ENCODE measurements at places on chromosomes 2 and 18.

- no peak for DNase-seq
Measured at GRCh38 chr2:190528521-190529001, 6.0 kb downstream of the NEMP2 start.

DNA sequence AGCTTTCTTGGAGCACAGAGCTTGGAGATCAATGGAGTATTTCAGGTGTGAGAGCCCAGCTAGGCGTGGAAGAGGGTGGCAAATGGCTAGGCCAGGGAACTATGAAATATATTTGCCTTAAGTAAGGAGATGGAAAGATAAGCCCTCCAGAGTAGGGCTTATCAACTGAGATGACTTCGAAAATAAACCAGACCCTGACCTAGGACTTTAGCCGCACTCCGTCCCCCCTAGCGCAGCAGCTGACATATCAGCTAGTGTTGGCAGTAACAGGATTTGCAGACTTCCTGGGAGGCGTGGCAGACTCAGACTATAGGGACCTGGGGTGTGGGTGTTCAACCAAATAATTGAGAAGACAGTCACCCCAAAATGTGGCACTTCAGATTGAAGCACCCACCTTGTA lies 127.7 kb upstream of the EPAS1 start:
- DNase-seq, result no peak

GRCh38 chr2:178106053-178106452 lies 6.2 kb upstream of the RBM45 start:
- no peak for DNase-seq

- DNase-seq, result no peak
Measured at GRCh38 chr2:82657106-82657505, 1802.0 kb downstream of the SUCLG1 start.

- no peak for DNase-seq
Measured at GRCh38 chr2:88628571-88628939, 1.3 kb upstream of the EIF2AK3 start.

DNA sequence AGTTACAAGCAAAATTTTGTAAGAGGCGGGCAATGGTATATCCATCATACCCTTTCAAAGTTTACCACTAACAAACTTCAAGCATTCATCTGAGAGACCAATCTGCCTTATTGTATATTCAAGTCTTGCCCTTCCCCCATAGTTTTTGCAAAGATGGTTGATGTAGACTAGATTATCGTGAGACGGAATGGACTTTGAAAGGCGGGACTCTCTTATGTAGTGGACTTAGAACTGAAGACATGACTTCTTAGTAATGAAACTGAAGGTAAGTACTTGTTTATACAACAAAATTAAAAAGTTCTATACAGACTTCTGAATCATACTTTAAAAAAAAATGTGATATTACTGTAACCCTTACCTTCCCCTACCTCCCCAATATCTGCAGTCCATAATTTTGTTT lies 10.4 kb downstream of the AP1S3 start:
- DNase-seq, result no peak

GRCh38 chr2:28981016-28981441 lies at the start of gene TOGARAM2:
Gene TOGARAM2, plus strand, starts transcription at chr2:28981298. Its CDS starts 13,537 bp downstream, at chr2:28994835.
- no peak for DNase-seq

- DNase-seq, result no peak
Measured at GRCh38 chr2:178892751-178893625, 85.8 kb upstream of the TTN start.

GRCh38 chr18:31244771-31245394 lies 73.1 kb upstream of the DSG1 start:
- DNase-seq, result no peak

DNA sequence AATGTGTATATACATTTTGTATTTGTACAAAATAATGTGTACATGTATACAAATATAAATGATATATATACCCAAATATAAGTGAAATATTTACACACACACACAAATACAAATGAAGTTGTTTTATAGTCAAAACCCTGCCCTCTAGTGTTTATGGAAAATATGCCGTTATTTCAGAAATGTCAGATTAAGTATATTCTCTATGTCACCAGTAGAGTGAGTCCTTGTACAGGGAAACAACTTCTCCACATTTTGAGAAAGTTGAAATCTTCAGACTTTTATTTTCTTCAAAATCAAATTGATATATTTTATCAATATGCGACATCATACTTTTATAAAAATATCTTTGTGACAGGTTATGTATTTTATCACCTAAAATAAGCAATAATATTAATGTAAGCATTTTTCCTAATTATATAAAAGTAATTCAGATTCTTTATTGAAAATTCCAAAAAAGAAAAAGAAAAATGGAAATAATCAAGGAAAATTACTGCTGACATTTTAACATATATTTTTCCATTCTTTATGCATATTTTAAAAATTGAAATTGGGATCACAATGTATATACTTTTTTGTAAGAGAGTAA lies 22.4 kb downstream of the ARL6IP6 start:
- DNase-seq, result no peak

DNA sequence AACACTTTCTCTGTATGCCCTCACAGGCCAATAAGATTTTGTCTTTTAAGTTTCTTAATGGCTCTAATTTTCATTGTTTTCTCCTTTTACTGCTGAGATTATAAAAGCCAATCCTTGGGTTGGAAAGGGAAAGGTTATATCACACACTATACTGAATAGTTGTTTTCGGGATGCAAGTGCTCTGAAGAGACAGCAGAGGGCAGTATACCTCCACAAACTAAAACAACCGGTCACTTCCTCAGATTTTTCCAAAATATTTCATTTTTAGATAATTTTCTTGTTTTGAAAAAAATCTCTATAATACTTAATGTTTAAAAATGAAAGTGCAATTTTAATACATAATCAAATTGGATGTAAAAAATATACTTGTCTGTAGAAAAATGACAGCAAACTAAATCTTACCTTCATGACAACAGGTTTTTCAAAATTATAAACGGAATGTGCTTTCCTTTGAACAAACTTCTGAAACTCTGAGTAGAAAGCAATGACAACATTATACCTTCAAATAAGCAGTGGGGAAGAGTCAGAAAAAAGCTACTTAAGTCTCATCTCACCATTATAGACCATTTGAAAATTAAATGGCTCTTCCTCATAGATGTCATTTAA lies 82.7 kb downstream of the ORC4 start:
- no peak for DNase-seq

DNA sequence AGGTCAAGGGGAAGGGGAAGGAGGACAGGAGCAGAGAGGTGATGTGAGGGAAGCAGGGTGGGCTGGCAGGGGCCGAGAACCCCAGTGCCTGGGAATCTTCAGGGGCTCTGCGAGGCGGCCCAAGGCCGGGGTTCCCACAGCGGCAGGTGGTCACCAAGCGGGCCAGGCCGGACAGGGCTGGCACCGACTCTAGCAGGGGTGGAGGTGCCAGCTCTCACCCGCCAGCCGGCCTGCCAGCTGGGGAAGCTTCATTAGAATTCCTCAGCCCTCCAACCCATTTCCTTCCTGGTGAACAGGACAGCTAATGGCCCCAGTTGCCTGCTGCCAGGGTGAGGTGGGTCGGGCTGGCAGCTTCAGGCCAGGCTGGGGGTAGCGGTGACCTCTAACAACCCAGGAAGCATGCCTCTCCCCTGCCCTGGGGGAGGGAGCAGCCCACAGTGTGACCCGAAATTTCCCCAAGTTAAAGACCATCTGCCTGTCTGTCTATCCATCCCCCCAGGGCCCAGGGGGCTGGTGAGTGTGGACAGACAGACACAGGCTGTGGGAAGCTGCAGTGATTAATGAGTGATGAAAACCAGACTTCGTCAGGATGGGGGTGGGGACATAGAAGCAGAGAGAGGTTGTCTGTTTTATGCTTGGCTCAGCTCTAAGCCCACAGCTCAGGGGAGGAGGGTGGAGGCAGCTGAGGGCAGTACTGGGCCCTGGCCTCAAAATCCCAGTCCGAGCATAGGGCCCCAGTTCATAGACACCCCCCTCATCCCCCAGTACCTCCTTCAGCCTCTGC lies 144.1 kb downstream of the ZFP36L2 start:
- no peak for DNase-seq

DNA sequence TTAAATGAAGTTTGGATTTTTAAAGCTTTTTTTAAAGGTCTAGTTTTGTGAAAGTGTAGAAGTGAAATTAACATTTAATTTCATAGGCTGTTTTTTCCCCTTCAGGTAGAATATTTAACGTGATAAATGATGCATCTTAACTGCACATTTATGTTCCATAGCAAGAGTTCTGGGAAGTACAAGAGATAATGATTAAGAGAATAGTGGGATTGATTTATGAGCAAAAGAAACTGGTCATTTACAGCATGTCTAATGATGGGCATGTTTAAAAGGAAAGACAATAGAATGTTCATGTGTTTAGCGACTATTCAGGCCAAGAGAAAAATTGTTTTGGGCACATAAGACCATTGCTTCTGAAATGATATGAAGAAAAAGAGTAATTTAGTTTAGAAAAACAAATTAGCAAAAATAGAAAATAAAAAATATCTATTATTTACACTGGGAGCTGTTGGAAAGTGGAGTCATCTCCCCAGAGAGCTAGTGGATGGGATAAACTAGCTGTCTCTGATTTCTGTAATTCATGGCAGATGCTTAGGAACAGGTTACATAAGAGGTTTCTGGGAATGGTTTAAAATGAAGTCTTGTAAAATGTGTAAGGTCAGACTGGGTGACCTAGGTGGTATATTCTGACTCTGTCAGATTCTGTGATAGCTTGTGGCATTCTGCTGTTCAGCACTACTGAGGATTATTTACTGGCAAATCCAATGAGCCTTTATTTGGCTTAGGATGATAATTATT lies 60.7 kb downstream of the WDR7 start:
- DNase-seq, result no peak

- DNase-seq, result no peak
Measured at GRCh38 chr2:37771600-37772088, 100.2 kb upstream of the CDC42EP3 start.

All from stimulated activated CD4-positive, alpha-beta T cell treated with anti-CD3 and anti-CD28 coated beads, Interleukin-15, amount 100 ng/mL, for 48 hours (primary cell).